ENCODE measurements at places on chromosomes 5 and 9.

DNA sequence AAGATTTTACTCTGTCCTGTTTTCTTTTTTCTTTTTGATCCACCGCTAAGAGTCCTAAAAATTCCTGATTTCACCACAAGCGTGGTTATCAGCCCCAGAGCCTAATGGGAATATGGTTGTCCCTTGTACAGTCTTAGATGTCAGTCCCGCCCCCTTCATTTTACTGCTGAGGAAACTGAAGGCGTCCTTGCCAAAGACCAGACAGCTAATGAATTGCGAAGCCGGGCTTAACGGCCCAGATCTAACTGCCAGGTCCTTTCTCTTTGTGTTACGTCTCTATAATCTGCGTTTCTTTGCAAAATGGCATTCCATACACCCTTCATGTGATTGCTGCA is 497 bp downstream of the NSA2 start:
- no peak for DNase-seq

GRCh38 chr9:134055981-134056461 is 11.8 kb downstream of the BRD3 start:
- no peak for DNase-seq

DNA sequence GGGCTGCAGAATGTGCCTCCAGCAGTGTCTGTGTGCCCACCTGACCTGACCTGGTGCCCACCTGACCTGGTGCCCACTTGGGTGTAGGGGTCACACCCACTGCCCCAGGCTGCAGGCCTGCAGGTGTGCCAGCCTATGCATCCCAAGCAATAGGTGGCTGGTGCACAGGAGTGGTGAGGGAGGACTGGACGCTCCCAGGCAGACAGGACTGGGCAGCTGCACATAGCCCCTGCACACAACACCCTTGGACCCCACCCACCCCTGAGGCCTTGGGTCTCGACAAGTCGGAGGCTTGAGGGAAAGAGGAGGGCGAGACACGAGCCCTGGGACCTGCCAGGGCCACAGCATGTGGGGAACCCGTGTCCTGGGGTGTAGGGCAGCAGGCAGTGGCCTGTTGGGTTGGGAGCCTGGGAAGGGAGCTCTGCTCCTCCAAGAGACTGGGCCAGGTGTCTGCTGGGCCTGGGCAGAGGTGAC is 10.8 kb upstream of the NRARP start:
- no peak for DNase-seq

DNA sequence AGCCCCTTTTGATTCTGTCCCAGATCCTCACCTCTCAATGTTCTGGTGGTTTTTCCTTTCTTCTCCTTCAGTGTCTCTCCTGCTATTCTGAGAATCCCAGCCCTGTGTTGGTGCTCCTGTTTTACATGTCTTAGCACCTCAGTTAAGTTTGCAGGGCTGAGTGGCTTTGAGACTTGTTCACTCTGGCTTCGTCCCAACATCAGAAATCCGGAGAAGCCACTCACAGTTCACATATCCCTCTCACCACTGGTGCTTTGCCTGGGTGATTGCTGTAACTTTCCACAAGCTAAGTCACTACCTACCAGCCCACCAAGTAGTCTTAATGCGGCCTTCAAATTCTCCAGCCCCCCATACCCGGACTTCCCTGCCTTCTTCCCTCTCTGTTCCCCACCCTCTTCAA is 40.2 kb downstream of the CYFIP2 start:
- DNase-seq, result no peak

DNA sequence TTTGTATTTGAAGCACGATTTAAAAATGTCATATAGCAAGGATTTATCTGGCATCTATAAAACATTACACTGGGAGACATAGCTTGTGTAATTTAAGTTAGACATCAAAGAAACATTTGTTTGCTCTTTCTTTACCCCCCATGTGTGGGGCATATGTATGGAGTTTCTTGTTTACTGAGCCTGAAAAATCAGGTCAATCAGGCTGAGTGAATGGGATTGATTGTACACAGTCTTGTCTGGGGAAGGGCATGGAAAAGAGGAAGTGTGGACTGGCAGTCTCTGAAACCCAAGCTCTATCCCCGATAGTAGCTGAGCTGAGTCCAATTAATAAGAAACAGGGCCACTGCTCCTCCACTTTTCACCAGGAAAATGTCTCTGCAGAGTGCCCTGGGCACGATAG is 49.4 kb downstream of the SLC46A2 start:
- no peak for DNase-seq

GRCh38 chr5:164412531-164412930 is 907.1 kb downstream of the MAT2B start:
- DNase-seq, result no peak

DNA sequence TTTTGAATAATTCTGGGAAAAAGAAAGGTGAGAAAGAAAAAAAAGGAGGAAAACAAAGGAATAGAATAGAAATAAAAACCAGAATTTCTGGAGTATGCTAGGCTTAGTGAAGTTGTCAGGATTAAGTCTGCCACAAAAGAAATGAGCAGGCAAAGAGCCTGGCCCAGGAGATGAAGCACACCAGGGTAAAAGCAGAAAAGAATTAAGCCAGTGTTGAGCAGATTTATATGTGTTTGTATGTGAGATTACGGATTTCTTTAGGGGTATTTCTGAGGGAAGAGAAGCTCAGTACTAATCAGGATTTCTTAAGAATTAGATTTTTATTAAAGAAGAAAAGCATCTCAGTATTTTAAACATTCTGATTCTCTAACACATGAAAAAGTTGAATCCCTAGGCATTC is 74.5 kb downstream of the MRPS27 start:
- no peak for DNase-seq

Data from stimulated activated CD8-positive, alpha-beta memory T cell treated with anti-CD3 and anti-CD28 coated beads, Interleukin-4, amount 100 ng/mL, for 1 hour (primary cell).